ENCODE measurements at places on chromosomes 4 and X. TPM values are rescaled to one million over a fixed set of nuclear protein-coding genes. Genes with fewer than 3 reads are reported as not detected.
A peak's percentile ranks its signal among the peaks of the same experiment; 100 is the strongest.

The ZAR1 gene
- not detected for total RNA-seq

The ADAMTS3 gene
- total RNA-seq: not detected

GRCh38 chr4:14178421-14178820 is 550.9 kb upstream of the BOD1L1 start:
- DNase-seq: peak; percentile 72

DNA sequence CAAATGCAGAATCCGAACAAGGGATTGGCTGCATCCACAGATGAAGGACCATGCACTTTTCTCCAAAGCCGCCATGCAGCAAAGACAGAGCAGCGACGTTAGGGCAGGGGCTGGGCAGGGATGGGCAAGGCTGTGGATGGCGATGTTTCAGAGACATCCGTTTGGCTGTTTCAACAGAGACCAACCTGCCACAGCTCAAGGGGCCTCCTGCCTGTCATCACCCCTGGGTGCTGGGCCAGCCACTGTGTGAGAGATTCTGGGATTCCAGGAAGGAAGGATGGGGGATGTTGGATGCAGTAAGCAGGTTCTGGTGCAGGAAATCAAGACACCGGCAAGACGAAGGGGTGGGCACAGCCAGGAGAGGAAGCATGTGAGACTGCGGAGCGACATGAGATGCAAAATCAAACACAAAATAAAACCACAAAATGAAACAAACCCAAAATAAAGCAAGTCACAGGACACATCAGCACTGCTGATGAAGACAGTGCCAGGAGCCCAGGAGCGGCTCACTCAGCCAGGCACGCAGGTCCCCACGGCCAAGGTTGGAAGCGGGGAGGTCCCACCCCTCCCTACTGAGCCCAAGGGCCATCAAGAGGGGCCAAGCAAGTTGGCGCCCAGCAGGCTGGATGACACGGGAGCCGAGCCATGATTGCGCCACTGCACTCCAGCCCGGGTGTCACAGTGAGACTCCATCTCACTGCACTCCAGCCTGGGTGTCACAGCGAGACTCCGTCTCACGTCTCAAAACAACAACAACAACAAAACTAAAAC is 68.1 kb downstream of the FAM53A start:
- DNase-seq: no peak
